ENCODE measurements at places on chromosomes 2 and 18. TPM values are rescaled to one million over a fixed set of nuclear protein-coding genes. Genes with fewer than 3 reads are reported as not detected.
A peak's percentile ranks its signal among the peaks of the same experiment; 100 is the strongest.

The SMAD2 gene
- polyA plus RNA-seq, result 51.7 TPM

GRCh38 chr18:331221-331821 lies 63.5 kb upstream of the THOC1 start:
- DNase-seq, result peak; percentile 41

The APOB gene
- 0.07 TPM for polyA plus RNA-seq

GRCh38 chr2:236604575-236605344 lies 35.1 kb downstream of the ACKR3 start:
- DNase-seq, result no peak

The SERPINB2 gene
- polyA plus RNA-seq, result 14.5 TPM

DNA sequence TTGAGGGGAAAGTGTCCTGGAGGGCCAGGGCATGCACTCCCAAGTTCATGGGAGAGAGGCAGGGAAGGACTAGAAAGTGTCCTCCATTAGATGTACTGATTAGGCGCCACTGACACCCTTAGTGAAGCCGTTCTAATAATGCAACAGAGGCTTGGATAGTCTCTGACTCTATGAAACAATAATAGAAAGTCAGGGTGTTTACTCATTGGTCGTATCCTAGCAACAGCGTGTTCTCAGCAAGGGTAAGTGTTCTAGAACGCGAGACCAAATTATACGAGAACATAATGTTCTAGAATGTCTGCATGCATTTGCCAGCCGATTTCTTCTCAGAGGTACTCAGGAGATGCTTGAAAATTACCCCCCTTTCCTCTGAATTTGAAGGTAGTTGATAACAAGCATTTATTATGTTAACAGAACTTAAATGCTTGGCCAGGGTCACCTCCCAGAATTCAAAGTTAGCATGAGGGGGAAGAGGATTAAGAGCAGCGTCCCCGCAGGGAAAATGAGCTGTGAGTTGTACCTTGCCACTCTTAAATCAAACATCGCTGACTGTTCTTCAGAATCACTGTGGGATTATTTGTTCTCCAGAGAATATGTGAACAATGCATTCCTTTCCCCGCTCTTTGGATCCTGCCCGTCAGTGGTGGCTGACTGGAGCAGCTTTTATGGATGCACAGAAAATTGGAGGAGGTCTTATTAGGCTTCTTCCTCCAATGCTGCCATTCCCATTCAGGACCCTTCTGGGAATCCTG lies 33.7 kb upstream of the PDIA6 start:
- no peak for DNase-seq

GRCh38 chr2:226601881-226602662 lies 197.5 kb downstream of the IRS1 start:
- DNase-seq, result no peak

The PSTPIP2 gene
- 7.5 TPM for polyA plus RNA-seq

- no peak for DNase-seq
These were observed at the start of gene MCFD2 for GRCh38 chr2:46915281-46915810. MCFD2 (minus strand) TSS chr2:46915806; CDS start chr2:46909171, 6,635 bp downstream.

GRCh38 chr2:74005786-74006185 lies 21.1 kb downstream of the TET3 start:
- no peak for DNase-seq

- no peak for DNase-seq
These were observed 86.6 kb upstream of the RGPD5 start for GRCh38 chr2:109707281-109708147.

DNA sequence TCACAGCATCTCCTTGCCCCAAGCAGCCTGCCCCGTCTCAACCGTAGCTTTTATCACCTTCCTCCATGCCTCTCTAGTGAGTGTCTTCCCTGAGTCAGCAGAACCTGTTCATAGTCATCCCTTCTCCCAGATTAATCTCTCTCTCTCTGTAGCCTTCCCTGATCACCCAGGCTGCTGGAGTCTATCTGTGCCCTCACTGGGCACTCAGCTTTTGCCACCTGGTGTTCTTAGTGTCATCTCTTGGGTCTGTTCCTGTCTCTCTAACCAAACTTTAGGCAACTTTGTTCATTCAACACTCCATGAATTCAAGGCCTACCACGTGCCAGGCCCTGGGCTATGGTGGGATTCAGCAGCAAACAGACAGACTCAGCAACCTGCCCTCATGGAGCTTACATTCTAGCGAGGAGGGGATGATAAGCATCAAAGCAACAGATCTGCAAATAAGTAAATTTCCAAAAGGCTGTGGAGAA lies 159.1 kb downstream of the SMAD7 start:
- DNase-seq, result no peak

The CD207 gene
- polyA plus RNA-seq, result 0.06 TPM

DNA sequence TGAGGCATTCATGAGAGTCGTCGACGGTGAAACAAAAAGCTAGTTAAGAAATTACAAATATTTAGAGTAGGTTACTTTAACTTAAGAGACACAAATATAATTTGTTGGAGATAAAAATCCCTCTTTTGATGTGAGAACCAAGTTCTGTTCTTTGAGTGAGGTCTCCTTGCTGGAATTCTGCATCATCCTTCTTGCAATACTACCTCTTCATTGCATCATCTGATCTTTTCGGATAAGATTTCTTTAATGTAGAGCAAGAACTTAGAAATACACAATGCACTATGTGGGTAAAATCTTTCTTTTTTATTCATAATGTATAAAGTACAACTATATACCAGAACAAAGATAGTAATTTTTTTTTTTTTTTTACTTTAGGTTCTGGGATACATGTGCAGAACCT lies 118.4 kb downstream of the ARL4C start:
- peak; percentile 10 for DNase-seq

The SLC4A3 gene
- polyA plus RNA-seq, result 0.59 TPM

GRCh38 chr18:38368246-38368645 lies 802.6 kb upstream of the CELF4 start:
- DNase-seq, result no peak

DNA sequence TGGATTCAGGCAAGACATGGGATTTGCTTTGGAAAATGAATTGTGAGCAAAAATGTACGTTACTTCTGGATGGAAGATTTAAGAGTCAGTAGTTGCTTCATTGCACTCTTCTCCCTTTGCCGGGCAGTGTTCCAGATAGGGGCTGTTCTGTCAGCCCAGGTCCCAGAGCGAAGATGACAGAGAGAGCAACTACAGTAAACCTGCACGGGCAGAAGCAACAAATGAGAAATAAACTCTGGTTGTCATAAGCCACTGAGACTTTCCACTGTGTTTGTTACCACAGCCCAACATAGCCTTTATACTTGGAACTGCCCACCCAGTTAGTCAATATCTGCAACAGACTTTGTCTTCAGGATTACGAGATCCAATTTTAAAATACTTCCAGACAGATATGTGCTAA lies 83.3 kb downstream of the CACNB4 start:
- DNase-seq, result no peak

DNA sequence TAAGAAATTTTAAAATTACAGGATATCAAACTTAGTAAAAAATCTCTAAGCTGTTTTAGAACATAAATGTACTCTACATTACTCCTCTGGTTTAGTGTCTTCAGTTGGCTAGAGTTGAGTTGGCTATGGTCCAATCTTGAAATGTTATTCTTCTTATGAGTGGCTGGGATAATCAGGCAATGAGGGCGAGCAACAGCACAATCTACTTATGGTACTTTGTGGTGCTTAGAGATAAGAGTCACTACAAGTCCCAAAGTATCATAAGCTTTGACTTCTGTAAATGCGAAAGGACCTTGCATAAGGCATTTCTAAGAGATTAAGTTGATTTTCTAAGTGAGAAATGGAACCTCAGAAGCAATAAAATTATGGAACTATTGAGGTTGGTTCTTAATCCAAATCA lies 361.7 kb downstream of the GPD2 start:
- DNase-seq, result peak; percentile 27

DNA sequence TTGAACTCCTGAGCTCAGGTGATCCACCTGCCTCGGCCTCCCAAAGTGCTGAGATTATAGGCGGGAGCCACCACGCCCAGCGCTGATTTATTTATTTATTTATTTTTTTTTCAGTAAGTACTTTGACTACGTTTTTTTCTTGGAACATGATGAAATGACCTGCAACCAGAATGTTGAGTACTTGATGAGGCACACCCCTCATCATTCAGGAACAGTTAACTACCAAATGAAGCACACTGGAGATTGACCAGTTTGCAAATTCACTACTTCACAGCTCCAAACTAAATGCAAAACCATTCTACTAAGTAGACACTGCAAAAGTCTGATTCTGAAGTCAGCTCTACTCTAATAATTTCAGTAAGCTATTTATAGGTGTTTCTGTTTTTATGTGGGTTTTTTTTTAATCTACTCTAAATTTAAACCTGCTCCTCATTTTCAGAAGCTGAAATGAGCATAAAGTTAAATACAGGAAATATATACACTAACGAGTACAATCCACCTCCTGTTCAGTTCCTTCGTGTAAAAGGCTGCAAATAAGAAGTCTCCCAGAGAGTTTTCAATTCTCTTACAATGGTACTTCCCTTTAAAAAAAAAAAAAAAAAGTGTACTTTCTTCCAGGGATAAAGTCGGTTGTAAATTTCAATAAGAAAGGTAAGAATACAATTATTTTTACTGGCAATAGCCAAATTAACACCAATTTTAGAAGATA lies 1.4 kb downstream of the GFPT1 start:
- no peak for DNase-seq

All from lung (tissue), 17 donors.